OCI-M1 (cell line): ENCODE measurements at places on chromosomes 2 and 18.
A peak's percentile ranks its signal among the peaks of the same experiment; 100 is the strongest.

DNA sequence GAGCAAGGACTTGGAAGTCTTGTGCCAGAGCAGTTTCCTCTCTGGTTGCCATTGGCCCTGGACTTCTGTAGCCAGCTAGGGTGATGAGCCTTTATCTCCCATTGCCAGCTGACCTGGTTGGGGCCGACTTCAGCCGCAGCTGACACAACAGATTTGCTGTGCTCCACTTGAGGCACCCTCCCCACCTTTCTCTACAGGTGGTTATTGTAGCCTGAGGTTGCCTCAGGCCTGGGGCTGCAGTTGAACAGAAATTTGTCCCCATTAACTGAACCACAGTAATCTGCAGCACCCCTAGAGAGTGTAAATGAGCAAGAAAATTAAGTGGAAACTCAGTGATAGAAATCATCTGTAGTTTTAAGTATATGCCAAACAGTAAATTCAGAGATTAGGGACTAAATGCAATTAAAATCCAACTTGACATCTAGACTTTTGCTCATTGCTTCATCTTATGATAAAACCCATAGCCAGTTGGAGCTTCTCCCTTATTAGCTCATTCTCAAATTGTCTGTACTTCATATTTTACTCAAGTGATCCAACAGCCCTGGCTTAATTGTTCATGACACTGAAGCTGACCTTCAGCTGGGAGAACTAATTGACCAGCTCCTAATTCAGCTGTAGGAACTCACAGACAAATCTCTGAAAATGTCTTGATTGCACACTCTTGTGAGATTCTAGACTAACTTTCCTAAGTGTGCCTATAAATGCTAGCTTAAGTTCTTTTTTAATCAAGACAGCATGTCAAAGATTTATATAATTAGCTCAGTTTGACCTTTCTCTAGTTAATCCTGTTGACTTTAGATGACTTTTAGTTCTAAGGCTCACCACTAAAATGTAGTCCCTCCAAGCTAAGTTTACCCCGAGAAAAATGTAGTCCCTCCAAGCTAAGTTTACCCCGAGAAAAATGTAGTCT, 48.9 kb downstream of the COPS8 start:
- no peak for DNase-seq

DNA sequence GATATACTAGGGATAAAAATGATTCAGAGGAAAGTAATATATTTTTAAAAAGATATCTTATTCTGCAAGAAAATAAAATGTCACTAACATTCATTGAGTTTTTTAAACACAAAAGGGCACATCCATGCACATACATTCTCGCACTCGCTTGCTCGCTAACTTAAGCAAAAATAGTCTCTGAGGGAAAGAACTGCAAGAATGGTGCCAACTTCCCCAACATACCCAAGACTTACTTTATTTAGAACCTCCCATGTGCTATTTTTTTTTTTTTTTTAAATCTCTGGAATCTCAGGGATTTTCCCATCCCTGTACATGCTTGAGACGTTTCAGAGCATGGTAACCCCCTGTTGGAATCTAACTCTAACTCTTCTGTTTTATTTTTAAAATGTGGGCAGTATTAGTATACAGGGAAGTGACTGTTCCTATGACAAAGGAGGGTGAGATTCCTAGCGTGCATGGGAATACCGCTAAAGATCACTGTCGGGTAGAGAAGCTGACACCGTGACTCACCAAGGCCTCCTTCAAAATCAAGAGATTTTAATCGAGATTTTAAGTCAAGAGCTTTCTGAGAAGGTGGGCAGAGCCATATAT, 187.9 kb upstream of the ZEB2 start:
- no peak for DNase-seq

DNA sequence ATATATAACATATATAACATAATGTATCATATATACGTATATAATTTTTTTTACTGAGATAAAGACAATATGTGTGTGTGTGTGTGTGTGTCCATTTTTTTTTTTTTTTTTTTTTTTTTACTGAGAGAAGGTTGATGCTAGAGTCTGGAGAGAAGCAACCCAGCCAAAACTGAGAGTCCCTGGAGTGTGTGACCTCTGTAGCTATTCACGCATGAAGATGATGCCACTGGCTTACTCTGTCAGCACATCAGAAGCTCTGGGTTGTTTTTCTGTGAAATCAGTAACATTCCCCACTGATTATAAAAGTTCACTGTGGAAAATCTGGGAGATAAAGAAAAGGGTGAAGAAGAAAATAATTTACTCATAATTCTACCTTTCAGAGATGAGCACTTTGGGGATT, 27.2 kb downstream of the CCDC195 start:
- no peak for DNase-seq

DNA sequence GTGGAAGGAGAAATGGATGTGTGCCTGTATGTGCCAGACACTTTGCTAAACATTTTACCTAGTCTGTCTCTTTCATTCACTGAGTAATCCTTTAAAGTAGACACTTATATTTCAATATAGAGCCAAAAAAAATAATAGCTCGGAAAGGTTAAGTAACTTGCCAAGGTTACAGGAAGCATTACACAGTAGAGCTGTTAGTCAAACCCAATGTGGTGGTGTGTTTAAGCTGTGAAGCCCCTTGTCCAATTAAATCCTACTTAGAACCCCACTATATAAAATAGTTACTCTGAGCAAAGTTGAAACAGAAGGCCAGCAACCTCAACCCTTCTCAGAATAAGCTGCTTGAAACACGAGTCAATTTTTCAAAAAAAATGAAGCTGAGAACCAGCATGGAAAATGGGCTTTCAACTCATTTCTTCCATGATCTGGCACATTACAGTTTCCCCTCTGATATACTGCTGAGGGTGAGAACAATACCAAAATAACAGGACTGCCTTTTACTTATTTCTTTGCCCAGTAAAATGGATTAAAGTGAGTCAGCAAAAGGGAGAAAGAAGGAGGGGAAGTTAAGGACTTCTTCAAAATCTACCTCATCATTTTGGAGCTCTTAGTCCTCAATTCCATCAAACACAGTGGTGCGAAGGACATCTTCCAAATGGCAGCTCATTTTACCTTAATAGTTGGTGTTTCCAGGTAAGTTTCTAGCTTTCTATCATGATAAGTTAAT, 7.9 kb downstream of the RDH14 start:
- DNase-seq: peak; percentile 31

GRCh38 chr2:206984206-206984605, 44.9 kb downstream of the CPO start:
- DNase-seq: peak; percentile 25
